ENCODE measurements at places on chromosomes 7 and 10.
A peak's percentile ranks its signal among the peaks of the same experiment; 100 is the strongest.

- peaks cover 3% of the 10 kb centered on the region for H3K27me3 ChIP-seq
- no peak overlapping the region for H3K27ac ChIP-seq
- H3K36me3 ChIP-seq: no peaks in the 10 kb centered on the region
These were observed 240.8 kb downstream of the RPS24 start for GRCh38 chr10:78274491-78274890.

- DNase-seq: no peak
- no peaks in the 10 kb centered on the region for H3K4me1 ChIP-seq
- H3K27ac ChIP-seq: no peak overlapping the region
- no peak overlapping the region for H3K4me3 ChIP-seq
These were observed 52.7 kb downstream of the GALNT17 start for GRCh38 chr7:71184609-71185008.

- peak; percentile 47 for DNase-seq
- H3K27me3 ChIP-seq: no peaks in the 10 kb centered on the region
- peak overlapping the region; percentile 98 for H3K27ac ChIP-seq
- H3K4me3 ChIP-seq: peak overlapping the region; percentile 82
These were observed 240.3 kb upstream of the KAT6B start for GRCh38 chr10:74586088-74586585.

DNA sequence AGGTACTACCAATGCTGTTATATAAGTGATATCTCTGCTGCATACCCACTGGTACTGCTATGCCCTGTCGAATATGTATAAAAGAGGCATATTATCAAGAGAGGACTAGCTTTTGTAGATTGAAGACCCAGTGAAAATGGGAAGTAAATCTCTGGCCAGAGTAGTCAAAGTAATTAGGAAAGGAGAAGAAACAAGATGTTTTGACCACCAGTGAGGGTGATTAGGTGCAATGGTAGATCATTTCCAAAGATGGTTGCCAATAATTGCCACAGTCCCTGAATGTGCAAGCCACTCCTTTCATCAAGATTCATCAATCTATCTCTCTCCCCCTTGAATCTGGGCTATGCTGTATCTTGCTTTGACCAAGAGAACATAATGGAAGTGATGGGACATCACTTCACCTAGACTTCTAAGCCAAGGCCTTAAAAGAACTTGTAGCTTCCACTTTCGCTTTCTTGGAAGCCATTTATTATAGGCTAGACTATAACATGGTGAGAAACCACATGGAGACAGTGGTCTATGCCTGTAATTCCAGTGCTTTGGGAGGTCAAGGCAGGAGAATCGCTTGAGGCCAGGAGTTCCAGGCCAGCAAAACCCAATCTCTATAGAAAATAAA is 52.6 kb upstream of the ST8SIA6 start:
- H3K4me1 ChIP-seq: peaks cover 42% of the 10 kb centered on the region
- no peaks in the 10 kb centered on the region for H3K27me3 ChIP-seq
- no peak for DNase-seq
- H3K27ac ChIP-seq: peak overlapping the region; percentile 75

GRCh38 chr10:70772627-70773026 is 12.6 kb downstream of the TBATA start:
- H3K4me1 ChIP-seq: no peaks in the 10 kb centered on the region
- H3K27me3 ChIP-seq: peaks cover 2% of the 10 kb centered on the region
- DNase-seq: no peak
- H3K27ac ChIP-seq: no peak overlapping the region

GRCh38 chr10:130547368-130547767 is 411.2 kb downstream of the GLRX3 start:
- H3K27me3 ChIP-seq: no peaks in the 10 kb centered on the region
- no peak for DNase-seq
- no peak overlapping the region for H3K27ac ChIP-seq
- H3K36me3 ChIP-seq: no peaks in the 10 kb centered on the region
- no peak overlapping the region for H3K4me3 ChIP-seq

DNA sequence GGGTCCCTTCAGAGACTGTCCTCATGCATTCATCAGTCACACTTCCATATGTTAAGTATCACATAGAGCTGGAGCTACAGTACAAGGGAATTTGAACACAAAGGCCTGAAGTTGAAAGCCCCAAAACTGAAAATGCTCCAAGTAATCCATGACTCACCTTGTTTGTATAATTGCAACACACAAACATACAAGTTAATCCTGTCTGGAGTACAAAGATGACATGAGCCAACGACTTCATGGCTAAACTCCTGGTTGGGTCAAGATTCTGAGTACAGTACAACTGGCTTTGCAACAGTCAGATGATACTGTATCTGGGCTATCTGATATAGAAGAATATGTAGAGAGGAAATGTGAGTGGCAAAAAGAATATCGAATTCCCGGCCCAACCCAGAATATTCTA is 73.1 kb upstream of the AASS start:
- no peaks in the 10 kb centered on the region for H3K27me3 ChIP-seq
- no peaks in the 10 kb centered on the region for H3K36me3 ChIP-seq
- DNase-seq: no peak
- no peaks in the 10 kb centered on the region for H3K4me1 ChIP-seq
- no peak overlapping the region for H3K4me3 ChIP-seq

GRCh38 chr7:36583318-36583717 is 141.0 kb downstream of the AOAH start:
- peaks cover 4% of the 10 kb centered on the region for H3K36me3 ChIP-seq
- no peak overlapping the region for H3K4me3 ChIP-seq
- H3K4me1 ChIP-seq: peaks cover 12% of the 10 kb centered on the region
- peaks cover 1% of the 10 kb centered on the region for H3K27me3 ChIP-seq

DNA sequence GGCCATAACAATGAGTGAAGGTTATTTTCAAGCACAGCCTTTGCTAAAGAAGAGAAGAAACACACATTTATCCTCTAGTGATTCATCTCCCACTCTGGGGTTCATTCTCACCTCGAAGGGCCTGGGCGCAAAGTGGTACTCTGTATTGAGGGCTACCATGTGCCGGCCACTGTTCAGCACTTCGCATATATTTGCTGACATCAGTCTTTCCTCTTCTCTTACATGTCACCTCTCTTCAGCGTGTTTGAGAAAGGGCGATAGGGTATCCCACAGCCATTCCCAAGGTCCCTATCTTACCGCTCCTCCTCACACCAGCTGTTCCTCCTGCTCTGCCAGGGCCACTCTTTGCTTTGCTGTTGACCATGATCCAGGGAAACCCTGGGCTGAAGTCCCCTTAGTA is 48.8 kb upstream of the ECHDC3 start:
- no peak for DNase-seq
- no peaks in the 10 kb centered on the region for H3K4me1 ChIP-seq
- no peaks in the 10 kb centered on the region for H3K36me3 ChIP-seq
- H3K27me3 ChIP-seq: peaks cover 38% of the 10 kb centered on the region

DNA sequence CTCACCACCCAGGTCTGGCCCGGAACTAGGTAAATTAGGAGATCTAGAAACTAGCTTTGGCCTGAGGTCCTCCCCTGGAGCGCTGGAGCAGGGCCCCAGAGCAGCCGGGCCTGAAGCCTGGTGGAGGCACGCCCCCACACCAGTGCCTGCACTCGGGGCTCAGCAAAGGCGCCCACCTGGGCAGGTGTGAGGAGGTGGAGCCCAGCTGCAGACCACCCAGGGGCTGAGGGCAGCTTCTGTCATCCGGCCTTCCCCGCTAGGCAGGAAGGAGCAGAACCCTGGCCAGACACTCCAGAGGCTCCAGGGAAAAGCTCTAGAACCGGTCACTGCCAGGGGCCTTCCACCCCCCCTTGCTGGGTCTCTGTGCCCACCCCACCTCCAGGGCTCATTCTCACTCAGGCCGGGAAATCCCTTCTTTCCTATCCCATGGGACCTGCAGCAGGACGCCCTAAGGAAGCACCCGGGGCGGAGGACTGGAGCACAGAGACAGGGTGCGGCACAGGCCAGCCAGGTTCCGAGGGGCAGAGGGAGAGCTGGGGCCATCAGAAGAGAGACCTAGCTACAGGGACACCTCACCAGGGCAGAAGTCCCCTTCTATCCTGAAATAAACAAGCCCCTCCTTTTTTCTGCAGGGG is 161.2 kb downstream of the NRF1 start:
- H3K36me3 ChIP-seq: no peaks in the 10 kb centered on the region
- H3K4me1 ChIP-seq: no peaks in the 10 kb centered on the region

DNA sequence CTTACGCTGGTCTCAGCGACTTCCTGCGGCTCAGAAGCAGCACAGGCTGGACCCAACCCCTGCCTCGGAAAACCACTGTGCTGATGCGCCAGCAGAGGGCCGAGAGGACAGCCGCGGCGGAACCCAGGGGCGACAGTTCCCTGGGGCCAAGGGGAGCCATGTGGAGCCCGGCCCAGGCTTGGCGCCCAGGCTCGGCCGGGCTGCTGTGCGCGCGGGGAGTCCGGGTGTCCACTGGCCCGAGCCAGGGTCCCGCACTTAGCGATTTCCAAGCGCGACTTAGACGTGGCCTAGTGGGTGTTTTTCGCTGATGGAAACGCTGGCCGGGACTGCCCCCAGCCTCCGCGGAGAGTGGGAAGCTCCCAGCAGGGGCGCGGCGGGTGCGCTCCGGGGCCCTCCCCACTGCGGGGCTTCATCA is 18.6 kb upstream of the ZNF32 start:
- H3K27ac ChIP-seq: no peak overlapping the region
- no peaks in the 10 kb centered on the region for H3K36me3 ChIP-seq
- H3K4me3 ChIP-seq: no peak overlapping the region
- H3K27me3 ChIP-seq: peaks cover 29% of the 10 kb centered on the region

GRCh38 chr7:117220836-117221235 is 102.0 kb downstream of the WNT2 start:
- no peaks in the 10 kb centered on the region for H3K36me3 ChIP-seq
- no peak overlapping the region for H3K4me3 ChIP-seq
- no peak overlapping the region for H3K27ac ChIP-seq
- H3K4me1 ChIP-seq: no peaks in the 10 kb centered on the region

DNA sequence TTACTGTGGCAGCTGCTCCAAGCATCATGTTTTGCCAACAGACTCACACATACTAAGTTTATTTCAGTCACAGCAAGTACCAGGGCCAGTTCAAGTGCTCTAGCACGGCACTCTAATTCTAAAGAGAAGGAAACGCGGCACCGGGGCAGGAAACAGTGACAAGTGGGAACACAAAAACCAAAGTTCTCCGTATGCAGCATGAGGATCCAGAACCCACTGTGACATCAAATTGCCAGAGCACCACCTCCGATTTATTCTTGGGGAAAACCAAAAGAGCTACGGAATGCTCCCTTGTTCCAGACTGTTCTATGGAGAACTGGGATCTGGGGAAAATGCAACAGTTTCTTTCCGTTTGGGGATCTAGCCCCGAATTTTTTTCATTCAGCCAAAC is 448 bp upstream of the PTER start:
- H3K27ac ChIP-seq: peak overlapping the region; percentile 88
- H3K4me3 ChIP-seq: peak overlapping the region; percentile 88
- H3K36me3 ChIP-seq: peaks cover 5% of the 10 kb centered on the region
- peaks cover 9% of the 10 kb centered on the region for H3K27me3 ChIP-seq
- no peak for DNase-seq

- H3K36me3 ChIP-seq: no peaks in the 10 kb centered on the region
- peaks cover 10% of the 10 kb centered on the region for H3K27me3 ChIP-seq
- H3K27ac ChIP-seq: no peak overlapping the region
- DNase-seq: no peak
- H3K4me1 ChIP-seq: no peaks in the 10 kb centered on the region
These were observed 45.6 kb downstream of the PTPRE start for GRCh38 chr10:127952575-127952869.

GRCh38 chr7:87627634-87627994 is 584 bp upstream of the RUNDC3B start:
- no peak for DNase-seq
- H3K4me3 ChIP-seq: peak overlapping the region; percentile 72
- peaks cover 6% of the 10 kb centered on the region for H3K4me1 ChIP-seq
- peaks cover 24% of the 10 kb centered on the region for H3K27me3 ChIP-seq
- H3K36me3 ChIP-seq: no peaks in the 10 kb centered on the region
- H3K27ac ChIP-seq: no peak overlapping the region

DNA sequence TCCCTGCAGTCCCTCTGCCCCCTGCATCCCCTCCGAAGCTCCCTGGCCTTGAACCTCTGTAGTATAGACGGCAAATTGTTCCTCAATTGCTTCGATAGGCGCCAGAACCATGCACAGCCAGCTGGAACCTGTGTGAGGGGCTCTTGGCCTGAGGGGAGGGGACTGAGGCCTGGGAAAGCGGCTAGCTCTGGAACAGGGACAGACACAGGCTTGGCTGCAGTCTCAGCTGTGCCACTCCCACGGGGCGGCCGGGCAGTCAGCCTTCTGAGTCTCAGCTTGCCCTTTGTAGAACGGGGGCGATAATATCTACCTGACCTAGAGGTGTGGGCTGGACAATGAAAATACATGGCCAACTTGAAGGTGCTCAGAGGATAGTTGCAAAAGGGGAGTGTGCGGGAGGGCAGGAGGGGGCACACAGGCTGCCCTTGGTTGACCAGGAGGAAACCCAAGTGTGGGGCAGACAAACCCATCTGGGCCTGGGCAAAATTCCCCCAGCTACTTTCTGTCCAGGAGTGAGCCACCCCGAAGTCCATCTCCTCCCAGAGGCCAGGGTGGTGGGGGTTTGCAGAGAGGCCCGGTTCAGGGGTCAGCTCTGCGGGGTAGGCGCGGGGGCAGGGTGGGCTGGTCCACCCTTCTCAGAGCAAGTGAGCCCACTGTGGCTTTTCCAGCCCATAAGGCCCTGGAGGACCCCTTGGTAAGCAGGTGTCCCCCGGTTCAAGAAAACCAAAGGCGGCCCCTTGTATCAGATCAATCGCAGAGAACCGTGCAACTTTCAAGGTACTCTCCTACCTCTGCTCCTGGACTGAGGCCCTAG is 4.6 kb downstream of the CRYGN start:
- no peaks in the 10 kb centered on the region for H3K36me3 ChIP-seq
- peaks cover 11% of the 10 kb centered on the region for H3K4me1 ChIP-seq
- H3K4me3 ChIP-seq: no peak overlapping the region
- no peak for DNase-seq

DNA sequence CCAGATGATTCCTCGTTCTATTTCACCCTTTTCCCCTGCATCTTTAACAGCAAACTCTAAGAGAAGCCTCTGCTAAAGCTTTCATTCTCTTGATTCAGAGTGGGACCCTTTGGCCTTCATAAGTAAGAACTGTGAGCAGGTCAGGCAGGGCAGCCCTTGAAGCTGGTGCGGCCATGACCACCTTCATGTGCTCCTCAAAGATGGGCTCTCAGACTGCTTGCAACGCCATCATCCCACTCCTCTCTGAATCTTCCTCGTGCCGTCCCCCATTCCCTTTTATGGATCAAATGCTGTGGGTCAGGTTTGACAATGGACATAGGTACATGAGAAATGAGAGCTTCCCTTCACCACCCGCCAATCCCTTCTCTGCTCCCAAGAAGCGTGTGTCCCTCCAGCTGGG is 207.4 kb downstream of the TCF7L2 start:
- H3K27ac ChIP-seq: no peak overlapping the region
- no peak overlapping the region for H3K4me3 ChIP-seq
- no peaks in the 10 kb centered on the region for H3K4me1 ChIP-seq
- peaks cover 4% of the 10 kb centered on the region for H3K27me3 ChIP-seq

Measured in activated T-helper 1 cell treated with anti-CD3 and anti-CD28 coated beads, Interleukin-12 subunit alpha, Interleukin-12 subunit beta, Interleukin-2, Interleukin-4 antibody, amounts not matched to agents 30 ng/mL and 10 ng/mL and 1 ng/mL, durations not matched to agents 14 hours and 24 hours and 36 hours (primary cell).